Amniotic stem cell (primary cell): ENCODE measurements at places on chromosomes 3 and 15.

DNA sequence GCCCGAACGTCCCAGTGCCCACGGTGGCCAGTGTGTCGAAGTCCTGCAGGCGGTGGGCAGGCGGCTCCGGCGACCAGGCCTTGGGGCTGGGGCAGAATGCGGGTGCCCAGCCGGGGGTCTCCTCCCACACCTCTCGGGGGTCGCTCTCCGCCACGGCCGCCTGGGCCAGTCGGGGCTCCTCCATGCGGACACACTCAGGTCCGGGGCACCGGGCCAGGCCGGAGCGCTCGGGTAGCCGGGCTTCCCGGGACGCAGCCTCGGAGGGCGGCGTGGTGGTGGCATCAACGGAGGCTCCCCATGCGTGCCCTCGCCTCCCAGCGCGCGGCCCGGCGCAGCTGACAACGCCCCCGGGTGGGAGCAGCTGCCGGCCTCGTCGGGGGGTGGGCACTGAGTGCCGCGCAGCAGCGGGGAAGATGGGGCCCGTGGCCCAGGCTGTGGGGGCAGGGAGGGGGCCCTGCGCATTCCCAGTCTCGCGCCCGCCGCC, 30.1 kb upstream of the CERS3 start:
- no peak for DNase-seq

- no peak for DNase-seq
These were observed 29.9 kb upstream of the PRR23C start for GRCh38 chr3:139074565-139075115.

DNA sequence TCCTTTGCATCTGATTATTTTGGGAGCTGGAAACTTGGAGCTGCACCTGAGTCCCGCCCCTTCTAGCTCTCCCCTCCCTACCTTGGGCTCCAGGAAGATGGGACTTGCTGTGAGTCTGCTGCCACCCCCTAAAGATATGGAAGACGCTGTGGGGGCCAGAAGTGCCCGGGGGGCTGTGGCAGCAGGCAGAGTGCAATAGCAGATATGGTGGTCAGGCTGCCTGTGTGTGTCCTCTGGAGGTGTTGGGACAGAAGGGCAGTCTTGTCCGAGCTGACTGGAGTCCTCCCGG, 485 bp downstream of the PAK6 start:
- no peak for DNase-seq

- no peak for DNase-seq
These were observed 155.4 kb downstream of the CACNA1D start for GRCh38 chr3:53649816-53650215.

- DNase-seq = no peak
These were observed 13.9 kb upstream of the ZBBX start for GRCh38 chr3:167394003-167394402.

DNA sequence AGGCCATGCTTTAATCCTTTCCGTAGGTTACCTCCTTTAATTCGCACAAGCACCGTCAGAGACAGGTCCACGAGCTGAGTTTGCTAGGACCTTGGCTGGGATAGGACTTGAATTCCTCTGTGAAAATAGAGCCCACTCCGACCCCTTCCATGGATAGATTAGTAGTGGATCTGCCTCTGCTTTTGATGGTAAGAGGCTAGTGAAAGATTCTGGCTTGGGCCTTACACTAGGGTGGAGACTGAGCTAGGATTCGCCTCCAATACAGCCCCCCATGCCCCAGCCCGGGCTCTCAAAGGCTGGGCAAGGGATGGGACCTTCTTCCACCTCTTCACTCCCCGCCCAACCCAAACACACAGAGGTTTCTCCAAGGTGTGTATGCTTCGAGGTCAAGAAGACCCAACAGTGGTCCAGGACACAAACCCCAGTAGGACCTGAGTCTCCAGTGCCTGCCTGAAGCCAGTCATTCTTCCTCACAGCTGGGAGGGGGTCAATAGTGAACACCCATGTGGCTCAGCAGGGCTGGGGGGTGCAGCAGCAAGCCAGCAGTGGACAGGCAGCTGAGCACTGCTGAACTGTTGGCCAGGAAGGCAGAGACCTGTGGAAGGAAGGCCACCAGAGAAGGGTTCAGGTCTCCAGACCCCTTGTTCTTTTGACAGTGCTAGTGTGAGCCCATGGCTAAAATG, 75.7 kb downstream of the SPSB4 start:
- no peak for DNase-seq

GRCh38 chr3:185200639-185201038, 47.8 kb upstream of the C3orf70 start:
- DNase-seq = peak; percentile 31

- no peak for DNase-seq
These were observed 74.9 kb upstream of the SKOR1 start for GRCh38 chr15:67750371-67750770.

DNA sequence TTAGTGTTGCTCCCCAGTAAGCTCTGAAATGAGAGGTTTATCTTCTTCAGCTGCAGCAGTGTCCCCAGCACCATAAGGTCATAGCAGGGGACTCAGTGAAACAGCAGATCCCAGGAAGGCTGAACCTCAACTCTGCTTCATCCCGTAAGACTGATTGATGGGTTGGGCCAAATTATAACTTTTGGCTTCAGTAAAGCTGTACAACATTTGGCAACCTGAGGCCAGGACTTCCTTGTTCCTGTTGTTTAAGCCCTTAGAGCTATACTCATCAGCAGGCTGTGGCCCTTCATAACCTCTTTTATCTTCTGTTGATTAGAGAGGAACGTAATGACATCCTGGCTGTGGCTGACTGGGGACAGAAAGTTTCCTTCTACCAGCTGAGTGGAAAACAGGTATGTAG, 29.0 kb downstream of the IFT122 start:
- no peak for DNase-seq

DNA sequence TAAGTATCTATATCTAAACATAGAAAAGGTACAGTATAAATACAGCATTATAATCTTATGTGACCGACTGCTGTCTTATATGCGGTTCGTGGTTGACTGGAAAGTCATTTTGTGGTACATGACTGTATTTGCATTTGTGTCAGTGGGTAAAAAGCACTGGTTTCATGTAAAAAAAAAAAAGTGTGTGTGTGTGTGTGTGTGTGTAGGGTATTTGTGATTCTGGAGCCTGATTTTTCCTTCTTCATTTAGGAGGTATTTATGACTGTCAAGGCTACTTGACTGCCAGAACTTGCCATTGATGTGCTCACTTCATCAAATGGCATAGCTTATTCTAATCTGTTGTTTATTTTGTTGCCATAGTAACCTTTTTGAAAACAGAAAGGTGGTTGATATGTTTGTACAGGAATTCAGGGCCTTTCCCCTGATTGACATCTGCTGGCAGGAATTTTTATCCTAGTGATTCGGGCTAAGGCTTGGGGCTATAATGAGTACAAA, 63.2 kb downstream of the AKAP13 start:
- DNase-seq = no peak
